ENCODE measurements at places on chromosomes 13 and 19.

GRCh38 chr19:31438401-31439269, 89.4 kb upstream of the TSHZ3 start:
- DNase-seq = no peak

DNA sequence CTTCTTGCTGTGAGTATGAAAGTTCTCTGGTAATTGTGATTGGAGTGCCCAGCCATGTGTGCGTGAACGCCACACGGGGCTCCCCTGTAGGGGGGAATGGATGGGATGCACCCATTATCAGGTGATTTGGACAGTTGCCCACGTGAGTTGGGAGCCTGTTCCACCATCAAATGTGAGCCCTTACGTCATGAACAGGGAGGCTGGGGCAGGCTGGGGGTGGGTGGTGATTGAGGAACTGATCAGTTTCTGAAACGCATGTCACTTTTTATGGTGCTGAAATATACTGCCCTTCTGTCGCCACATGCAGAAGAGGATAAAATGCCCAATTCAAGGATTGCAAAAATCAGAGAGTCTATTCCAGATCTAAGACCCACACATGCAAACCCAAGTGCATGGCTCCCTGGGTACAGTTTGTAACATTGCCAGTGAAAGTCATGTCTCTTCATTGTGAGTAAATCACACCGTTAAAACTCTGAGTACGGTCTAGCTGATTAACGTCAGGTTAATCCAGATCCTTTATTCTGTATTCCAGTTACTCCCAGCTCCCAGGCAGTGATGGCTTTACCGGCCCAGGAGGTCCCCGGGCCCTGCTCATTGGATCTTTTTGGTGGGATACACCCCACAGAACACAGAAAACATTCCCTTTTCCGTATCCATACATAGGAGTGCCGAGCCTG, 90.2 kb downstream of the RAB20 start:
- no peak for DNase-seq

GRCh38 chr19:52778811-52779210, 7.8 kb downstream of the ZNF600 start:
- no peak for DNase-seq

DNA sequence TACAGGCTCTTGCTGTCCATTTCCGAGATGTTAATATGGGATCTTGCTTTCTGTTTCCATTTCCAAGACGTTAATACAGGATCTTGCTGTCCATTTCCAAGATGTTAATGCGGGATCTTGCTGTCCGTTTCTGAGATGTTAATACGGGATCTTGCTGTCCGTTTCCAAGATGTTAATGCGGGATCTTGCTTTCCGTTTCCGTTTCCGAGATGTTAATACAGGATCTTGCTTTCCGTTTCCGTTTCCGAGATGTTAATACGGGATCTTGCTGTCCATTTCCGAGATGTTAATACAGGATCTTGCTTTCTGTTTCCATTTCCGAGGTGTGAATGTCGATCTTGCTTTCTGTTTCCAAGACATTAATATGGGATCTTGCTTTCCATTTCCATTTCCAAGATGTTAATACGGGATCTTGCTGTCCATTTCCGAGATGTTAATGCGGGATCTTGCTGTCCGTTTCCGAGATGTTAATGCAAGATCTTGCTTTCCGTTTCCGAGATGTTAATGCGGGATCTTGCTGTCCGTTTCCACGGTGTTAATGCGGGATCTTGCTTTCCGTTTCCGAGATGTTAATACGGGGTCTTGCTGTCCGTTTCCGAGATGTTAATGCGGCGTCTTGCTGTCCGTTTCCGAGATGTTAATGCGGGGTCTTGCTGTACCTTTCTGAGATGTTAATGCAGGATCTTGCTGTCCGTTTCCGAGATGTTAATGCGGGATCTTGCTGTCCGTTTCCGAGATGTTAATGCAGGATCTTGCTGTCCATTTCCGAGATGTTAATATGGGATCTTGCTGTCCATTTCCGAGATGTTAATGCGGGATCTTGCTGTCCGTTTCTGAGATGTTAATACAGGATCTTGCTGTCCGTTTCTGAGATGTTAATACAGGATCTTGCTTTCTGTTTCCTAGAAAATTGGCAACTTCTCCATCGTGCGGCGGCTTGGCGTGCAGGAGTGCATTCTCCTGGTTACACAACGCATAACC, 38.3 kb downstream of the PEX11G start:
- no peak for DNase-seq

- no peak for DNase-seq
Observed at GRCh38 chr19:47058621-47059022, 10.2 kb upstream of the TMEM160 start.

GRCh38 chr19:4089400-4089908, 22.8 kb upstream of the ZBTB7A start:
- DNase-seq = no peak

DNA sequence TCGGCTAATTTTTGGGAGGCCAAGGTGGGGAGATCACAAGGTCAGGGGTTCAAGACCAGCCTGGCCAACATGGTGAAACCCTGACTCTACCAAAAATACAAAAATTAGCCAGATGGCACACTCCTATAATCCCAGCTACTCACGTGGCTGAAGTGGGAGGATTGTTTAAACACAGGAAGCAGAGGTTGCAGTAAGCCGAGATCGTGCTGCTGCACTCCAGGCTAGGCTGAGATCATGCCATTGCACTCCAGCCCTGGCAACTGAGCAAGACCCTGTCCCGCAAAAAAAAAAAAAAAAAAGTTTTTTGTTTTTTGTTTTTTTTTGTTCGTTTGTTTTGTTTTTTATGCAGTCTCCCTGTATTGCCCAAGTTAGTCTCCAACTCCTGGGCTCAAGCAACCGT, 21.2 kb downstream of the MAST1 start:
- DNase-seq = no peak

- DNase-seq = peak; percentile 55
Observed at GRCh38 chr19:18232540-18233223, 6.4 kb upstream of the PDE4C start.

- DNase-seq = no peak
Observed at GRCh38 chr13:85166891-85167290, 632.3 kb downstream of the SLITRK6 start.

DNA sequence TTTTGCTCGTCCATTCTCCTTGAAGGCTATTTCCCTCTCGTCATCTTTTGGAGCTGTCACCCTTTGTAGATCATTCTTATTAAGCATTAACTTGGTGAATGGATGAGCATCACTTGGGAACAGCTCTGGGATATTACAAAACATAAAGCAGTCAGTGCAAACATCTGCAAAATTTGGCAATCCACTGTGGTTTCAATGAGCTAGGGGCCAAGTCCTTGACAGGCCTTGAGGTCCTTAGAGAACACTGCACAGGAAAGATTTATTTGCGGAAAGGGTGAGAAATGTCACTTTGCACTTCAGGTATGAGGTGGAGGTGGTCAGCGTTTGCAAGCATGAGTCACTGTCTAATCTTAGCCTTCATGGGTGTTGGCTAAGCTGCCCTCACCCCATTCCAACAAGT, 239.7 kb upstream of the MAB21L1 start:
- no peak for DNase-seq

DNA sequence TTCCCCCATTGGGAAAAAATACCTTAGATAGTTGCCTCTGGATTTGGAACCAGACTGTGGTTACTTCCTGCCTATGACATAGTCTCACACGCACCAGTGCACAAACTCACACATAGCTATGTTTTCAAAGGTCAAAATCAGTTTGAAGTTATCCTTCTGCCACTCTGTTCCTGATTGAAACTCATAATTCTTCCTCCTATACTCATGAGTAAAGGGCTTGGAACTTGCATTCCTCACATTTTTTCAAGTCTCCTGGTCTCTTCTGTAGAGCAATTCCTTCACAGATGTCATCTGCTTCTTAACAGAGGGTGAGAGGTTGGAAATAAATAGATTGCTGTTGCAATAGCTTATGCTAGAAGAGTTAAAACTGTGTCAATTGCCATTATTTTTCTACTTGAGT, 18.6 kb upstream of the POSTN start:
- DNase-seq = no peak

GRCh38 chr13:76397413-76397812, 488.8 kb downstream of the KCTD12 start:
- DNase-seq = no peak

DNA sequence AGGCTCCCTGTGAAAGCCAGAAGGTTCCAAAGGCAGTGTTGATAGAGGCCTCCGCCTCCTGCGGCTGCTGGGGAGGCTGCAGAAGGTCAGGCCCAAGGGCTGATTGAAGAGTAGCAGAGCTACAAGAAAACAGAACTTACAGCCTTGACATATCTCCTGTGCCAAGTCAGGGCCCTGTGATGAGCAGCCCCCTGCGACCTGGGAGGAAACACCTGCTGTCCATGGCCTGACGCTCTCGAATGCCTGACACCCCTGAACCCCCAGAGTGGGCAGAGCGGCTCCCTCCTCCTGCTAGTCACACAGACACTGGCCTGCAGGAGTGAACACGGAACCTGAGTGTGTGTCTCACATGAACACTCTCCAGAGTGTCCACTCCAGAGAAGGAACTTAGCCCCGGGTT, 38.2 kb upstream of the TUBGCP3 start:
- DNase-seq = no peak

- DNase-seq = no peak
Observed at GRCh38 chr19:20472854-20473253, 92.7 kb downstream of the ZNF737 start.

GRCh38 chr19:677601-678436, 1.6 kb downstream of the FSTL3 start:
- no peak for DNase-seq

DNA sequence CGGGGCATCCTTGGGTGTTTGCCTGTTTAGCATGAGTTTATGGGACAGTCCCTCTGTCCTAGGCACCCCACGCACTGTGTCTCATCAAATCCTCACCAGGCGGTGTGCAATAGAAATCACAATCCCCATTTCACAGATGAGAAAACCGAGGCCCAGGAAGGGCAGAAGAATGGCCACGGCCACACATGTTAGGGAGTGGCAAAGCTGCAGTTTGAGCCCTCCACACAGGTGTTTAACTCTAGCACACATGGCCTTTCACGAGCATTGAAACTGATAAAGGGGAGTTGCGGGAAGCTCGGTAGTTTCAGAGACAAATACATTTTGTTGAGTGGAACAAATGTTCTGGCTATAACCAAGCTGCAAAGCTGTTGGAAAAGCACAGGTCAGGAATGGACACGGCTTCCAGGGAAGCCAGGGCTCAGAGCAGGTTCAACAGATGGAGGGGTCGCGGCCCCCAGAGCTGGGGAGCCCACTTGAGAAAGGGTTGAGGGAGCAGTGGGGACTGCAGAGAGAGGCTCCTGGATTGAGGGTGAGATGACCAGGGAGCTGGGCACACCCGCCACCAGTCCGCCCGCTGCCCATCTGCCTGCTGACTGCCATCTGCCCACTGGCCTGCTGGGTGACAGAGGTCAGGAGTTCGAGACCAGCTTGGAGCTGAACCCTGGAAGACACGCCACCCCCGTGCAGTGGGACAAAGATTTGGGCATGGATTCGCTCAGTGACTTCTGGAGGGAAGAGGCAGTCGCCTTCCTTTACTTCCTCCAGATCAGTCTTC, 154.7 kb downstream of the URI1 start:
- no peak for DNase-seq

DNA sequence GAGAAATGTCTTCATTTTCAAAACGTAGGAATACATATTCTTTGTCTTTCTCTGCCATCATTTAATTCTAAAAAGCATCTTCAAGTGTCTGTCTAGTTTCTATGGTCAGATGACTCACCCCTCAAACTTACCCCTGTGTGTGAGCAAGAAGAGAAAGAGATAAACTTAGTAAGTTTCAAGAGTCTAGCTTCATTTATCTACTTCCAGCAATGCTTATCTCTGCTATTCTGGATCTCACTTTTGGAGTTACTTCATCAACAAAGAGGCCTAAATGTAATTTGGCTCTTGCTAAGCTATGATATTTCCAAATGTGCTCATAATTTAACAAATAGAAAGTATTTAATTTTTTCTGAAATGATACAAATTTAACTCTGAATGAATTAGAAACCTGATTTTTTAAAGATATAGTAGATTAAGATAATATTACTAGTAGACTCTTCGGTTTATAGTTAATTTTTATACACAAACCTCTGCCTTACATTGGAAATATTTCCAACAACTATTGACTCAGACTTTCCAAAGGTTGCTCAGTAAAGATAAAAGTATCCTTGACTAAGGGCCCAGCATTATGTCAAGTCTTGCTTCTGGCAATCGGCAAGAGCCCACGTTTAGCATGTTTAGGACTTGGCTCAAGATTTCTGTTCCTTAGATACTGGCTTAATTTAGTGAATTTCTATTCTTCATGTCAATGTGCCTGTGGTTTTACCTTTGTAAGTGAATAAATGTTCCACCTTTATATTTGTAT, 1511.0 kb upstream of the SLC10A2 start:
- DNase-seq = no peak

DNA sequence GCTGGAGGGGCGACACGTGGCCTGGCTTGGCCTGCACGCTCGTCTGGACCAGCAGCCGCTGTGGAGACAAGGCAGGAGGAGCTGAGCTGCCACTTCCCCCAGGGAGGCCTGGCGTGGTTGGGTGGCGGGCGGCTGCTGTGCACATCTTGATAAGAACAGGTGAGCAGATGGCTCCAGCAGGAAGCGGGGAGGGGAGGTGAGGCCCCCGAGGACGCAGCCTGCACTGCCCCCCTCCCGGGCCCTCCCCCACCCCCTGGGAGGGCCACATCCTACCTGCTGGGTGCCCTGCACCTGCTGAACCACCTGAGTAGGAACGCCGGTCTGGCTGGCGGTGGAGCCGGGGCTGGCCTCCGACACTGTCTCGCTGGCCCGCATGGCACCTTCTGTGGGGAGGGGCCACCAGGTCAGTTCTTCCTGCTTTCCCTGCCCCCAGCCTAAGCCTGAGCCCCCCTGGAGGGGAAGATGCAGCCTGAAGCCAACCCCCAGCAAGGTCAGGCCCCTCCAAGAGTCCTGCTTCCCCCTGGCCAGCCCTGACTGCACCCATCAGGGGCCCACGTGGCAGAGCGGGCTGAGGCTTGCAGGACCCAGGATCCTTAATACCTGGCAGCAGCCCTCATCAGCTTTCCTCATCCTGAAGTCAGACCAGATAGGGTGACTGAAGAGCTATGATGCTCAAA, 22.8 kb downstream of the RFX1 start:
- no peak for DNase-seq

DNA sequence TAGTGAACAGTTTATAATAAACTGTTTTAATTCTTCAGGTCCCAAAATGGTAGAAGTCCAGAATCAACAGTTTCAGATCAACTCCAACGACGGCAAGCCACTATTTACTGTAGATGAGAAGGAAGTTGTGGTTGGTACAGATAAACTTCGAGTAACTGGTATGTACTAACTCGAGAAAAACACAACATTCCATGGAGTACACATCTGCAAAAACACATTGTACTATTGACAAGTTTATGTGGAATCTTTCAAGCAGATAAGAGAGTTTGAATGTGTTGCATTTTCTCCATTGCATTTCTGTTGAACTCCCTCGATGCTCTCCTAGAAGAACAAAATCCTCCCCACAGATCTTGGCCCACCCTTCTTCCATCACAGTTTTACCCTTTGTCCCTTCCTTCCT, 98.5 kb downstream of the SGCG start:
- DNase-seq = no peak

Measured in NCI-H1930 (cell line).